ENCODE measurements at places on chromosomes 1 and 21.

GRCh38 chr1:113401067-113401466 lies 10.8 kb downstream of the MAGI3 start:
- DNase-seq = no peak

DNA sequence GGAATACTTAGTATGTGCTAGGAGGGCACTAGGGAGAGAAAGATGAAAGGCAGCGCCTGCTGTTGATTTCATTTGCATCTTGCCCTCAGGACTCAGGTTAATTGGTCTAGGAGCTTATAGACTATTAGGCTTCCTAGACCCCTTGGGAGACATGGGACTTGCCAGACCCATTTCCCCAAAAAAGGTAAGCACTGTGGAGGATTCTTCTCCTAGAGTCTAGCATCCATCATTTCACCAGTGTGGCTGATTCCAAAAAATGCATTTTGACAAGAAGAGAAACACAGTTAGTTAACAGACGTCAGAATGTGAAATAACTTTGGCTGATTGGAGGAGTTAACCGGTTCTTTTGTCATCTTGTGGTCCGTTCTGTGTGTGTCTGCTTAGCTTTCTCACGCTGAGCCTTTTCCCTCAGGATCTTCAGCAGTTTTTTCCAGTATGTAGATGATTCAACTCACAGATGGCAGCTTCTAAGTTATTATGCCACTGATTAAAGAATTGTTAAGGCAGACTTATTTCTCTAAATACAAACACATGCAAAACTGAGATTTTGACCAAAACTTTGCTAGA lies 108.8 kb downstream of the KIF26B start:
- DNase-seq = no peak

DNA sequence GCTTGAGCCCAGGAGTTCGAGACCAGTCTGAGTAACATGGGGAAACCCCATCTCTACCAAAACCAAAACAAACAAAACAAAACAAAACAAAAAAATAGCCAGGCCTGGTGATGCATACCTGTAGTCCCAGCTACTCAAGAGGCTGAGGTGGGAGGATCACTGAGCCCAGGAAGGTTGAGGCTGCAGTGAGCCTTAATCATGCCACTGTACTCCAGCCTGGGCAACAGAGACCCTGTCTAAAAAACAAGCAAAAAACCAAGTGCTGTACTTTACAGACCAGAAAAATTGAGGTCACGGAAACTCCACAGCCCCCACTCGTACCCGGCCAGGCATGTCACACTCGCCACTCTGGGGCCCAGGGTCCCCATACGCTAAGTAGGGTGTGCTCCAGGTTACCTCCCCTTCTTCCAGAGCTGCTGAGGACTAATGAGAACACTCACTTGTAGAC lies 22.9 kb downstream of the ATP2B4 start:
- peak; percentile 51 for DNase-seq

GRCh38 chr1:195376190-195376589 lies 1232.0 kb downstream of the KCNT2 start:
- DNase-seq = no peak

DNA sequence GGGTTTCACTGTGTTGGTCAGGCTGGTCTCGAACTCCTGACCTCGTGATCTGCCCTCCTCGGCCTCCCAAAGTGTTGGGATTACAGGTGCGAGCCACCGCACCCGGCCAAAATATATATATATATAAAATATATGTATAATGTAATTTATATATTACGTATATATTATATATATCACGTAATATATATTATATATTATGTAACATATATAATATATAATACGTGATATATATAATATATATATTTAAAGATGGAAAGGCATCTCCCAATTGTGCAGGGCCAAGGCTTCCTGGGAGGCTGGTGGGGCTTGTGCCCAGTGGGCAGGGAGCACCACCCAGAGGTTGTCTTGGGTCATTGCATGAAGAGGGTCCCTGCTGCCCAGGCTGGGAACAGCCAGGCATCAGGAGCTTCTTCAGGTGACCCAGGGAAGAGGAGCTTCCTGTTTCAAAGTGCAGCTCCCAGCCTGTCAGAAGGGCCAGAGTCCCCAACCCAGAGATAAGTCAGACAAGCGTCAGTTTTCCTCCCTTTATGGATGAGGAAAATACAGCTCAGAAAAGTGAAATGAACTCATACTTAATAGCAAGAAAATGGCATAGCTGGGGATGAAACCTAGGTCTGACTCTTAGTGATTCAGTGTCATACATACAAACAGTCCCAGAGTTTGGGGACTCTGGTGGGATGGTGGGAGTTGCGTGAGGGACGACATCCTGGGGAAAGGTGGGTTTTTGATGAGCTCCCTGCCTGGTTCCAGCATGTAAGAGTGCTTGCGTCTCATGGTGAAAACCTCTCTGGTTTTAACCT lies 12.0 kb downstream of the UBE2Q1 start:
- peak; percentile 64 for DNase-seq
